ENCODE measurements at places on chromosomes 16 and 17. TPM values are rescaled to one million over a fixed set of nuclear protein-coding genes. Genes with fewer than 3 reads are reported as not detected.

Gene GRAP
- total RNA-seq, result 0.29 TPM

Gene IFT20
- total RNA-seq, result 19.3 TPM

Gene VAMP2
- total RNA-seq, result 19.0 TPM

Gene ENPP7
- not detected for total RNA-seq

Gene C17orf78
- not detected for total RNA-seq

Gene ARL17A
- 29.0 TPM for total RNA-seq

Gene SNX20
- not detected for total RNA-seq

Gene SLFN14
- total RNA-seq, result not detected

Data from H1 (cell line).